ENCODE measurements at places on chromosomes 1 and 21. TPM values are rescaled to one million over a fixed set of nuclear protein-coding genes. Genes with fewer than 3 reads are reported as not detected.
A peak's percentile ranks its signal among the peaks of the same experiment; 100 is the strongest.

- no peak for DNase-seq
Observed at GRCh38 chr1:150718225-150718891, 2.3 kb downstream of the HORMAD1 start.

GRCh38 chr1:196142111-196142640 lies 466.1 kb downstream of the KCNT2 start:
- no peak for DNase-seq

Gene FOXD2
- total RNA-seq: 0.68 TPM

DNA sequence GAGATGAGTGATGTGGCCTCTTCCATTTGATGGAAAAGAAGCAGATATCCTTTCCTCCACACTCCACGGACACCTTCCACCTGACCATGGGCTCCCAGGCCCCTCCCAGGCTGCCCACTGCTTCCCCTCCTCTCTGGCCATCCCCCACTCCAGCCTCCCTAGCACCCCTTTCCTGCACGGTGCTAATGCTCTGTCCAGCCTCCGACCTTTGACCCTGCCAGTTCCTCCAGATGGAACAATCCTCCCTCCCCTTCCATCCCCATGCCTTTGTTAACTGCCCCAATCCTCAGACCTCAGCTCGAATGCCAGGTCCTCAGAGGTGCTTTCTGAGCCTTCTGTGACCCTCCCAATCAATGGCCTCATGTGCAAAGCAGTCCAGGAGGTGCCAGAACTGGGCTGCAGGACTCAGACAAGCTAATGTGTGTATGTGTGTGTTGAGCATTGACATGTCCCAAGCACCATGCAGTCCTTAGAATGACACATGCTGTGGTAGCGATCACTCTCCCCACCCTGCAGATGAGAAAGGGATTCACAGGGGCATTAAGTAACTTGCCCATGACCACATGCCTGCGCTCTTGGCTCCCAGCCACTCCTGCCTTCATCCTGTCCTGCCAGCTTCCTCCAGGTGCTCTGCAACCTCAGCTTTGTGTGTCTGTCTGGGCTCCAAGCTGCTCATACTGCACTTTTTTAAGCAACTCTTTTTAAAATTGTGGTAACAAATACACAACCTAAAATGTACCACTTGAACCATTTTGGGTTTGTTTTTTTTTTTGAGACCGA lies 63.5 kb upstream of the EDN2 start:
- no peak for DNase-seq

Gene CYP4B1
- 1.2 TPM for total RNA-seq

DNA sequence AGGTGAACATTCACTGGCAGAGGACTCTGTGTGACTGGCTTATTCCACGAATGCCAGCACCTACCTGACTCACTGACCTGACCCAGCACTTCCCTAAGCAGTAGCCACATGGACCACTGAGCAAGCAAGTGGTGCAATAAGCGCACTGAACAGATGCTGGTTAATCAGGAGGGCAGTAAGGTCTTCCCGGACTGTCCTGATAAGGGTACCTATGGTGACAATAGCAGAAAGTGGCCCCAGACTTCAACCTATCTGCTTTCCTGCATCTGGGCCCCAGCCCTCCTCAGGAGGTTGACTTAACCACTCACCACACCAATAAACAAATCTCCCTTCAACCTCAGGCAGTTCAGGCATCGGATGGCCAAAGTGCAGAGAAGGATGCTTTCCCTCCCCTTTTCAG lies 65.7 kb downstream of the SETD4 start:
- DNase-seq: no peak

DNA sequence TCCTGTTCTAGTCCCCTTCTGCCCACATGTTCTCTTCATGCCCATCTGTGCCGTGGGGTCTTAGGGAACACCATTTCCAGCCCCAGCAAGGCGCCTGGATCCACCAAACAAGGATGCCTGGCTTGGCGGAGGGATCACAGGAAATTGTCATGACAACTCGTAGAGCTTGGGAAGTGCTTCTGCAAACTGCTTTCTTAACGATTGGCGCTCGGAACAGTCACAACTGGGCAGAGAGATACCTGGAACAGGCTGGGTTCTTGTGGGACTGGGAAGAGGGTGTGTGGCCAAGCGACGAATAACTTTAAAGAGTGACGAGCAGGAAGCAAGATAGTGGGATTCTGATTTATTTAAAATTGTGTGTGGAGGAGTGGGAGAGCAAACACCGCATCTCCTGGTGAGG lies 329.8 kb downstream of the RPS6KC1 start:
- DNase-seq: no peak

DNA sequence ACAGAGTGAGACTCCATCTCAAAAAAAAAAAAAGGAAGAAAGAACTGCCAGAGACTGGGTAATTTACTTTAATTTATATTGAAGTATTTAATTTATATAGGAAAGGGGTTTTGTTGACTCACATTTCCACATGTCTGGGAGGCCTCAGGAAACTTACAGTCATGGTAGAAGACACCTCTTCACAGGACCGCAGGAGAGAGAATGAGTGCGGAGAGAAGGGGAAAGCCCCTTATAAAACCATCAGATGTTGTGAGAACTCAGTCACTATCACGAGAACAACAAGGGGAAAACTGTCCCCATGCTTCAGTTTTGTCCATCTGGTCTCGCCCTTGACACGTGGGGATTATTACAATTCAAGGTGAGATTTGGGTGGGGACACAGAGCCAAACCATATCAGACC lies 25.8 kb upstream of the PPP1R8 start:
- no peak for DNase-seq

Gene MAP10
- 1.5 TPM for total RNA-seq

Gene DIO1
- total RNA-seq: not detected

DNA sequence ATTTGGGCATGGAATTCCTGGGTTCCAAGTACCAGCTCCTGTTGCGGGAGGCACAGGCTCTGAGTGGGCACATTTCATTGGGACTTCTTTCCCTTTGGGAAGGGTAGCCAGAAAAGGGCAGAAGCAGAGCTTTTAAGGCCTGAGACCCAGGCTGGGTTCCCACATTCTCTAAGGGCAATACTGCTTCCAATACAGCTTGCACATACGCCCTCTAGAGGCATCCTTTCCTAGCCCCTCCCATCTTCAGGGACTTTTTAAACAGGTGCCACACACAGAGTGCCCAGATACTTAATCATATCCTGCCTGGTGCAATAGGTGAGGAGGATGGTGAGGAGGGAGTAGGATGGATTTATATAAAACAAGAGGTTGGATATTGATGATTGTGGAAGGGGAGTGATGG lies 5.7 kb downstream of the GPR88 start:
- peak; percentile 19 for DNase-seq

Gene CYP4A11
- total RNA-seq: not detected

Gene MANEAL
- 28.6 TPM for total RNA-seq

All from Calu3 (cell line).